Tibial nerve (tissue), 4 donors: ENCODE measurements at places on chromosomes 6 and 20. TPM values are rescaled to one million over a fixed set of nuclear protein-coding genes. Genes with fewer than 3 reads are reported as not detected.

TMEM14B gene
- total RNA-seq, result 66.0 TPM

HLA-DRB1 gene
- 40.2 TPM for total RNA-seq

SLC22A3 gene
- total RNA-seq, result 361 TPM

OR2H2 gene
- not detected for total RNA-seq

GRM1 gene
- total RNA-seq, result 0.44 TPM

PHACTR1 gene
- 1.5 TPM for total RNA-seq

CYP39A1 gene
- 7.6 TPM for total RNA-seq

- H3K4me3 ChIP-seq, result no peak overlapping the region
- DNase-seq, result no peak
- peak overlapping the region; percentile 78 for H3K27ac ChIP-seq
- no peaks in the 10 kb centered on the region for H3K36me3 ChIP-seq
- H3K4me1 ChIP-seq, result no peaks in the 10 kb centered on the region
Measured at GRCh38 chr6:17417817-17418216, 24.4 kb downstream of the CAP2 start.

- DNase-seq, result no peak
- peaks cover 35% of the 10 kb centered on the region for H3K4me1 ChIP-seq
- no peak overlapping the region for H3K27ac ChIP-seq
- no peaks in the 10 kb centered on the region for H3K27me3 ChIP-seq
- H3K36me3 ChIP-seq, result peaks cover 29% of the 10 kb centered on the region
Measured at GRCh38 chr20:48683467-48684175, 144.2 kb downstream of the PREX1 start.

DNA sequence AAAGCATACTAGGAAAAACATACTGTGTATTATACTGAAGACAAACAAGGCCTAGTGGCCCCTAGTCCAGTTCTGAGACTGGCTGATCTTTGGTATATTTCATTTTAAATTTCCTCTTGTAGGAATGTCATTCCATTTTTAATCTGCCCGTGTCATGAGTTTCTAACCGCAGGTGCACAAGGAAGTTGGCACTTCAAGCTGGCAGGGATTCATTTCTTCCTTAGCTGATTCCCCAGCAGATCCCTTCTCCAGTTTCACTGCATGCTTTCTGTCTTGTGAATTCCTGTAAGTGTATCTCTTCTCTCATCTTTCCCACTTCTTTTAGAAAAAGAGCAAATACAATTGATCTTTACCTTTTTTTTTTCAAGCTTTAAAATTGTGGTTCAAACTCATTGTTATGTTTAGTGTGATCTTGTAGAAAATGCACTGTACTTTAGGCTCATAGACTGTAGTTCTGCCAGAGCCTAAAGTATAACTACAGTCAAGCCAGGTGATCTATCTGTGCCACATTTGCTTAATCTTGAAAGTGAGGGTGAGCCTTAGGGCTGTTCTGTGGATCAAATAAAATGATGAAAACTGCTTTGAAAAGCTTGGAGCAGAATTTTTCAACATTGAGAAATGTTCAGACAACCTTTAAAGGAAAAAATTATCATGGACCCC, 37.0 kb downstream of the RNF217 start:
- H3K4me1 ChIP-seq, result no peaks in the 10 kb centered on the region
- no peak overlapping the region for H3K27ac ChIP-seq
- H3K27me3 ChIP-seq, result no peaks in the 10 kb centered on the region
- DNase-seq, result no peak
- no peak overlapping the region for H3K4me3 ChIP-seq

DNA sequence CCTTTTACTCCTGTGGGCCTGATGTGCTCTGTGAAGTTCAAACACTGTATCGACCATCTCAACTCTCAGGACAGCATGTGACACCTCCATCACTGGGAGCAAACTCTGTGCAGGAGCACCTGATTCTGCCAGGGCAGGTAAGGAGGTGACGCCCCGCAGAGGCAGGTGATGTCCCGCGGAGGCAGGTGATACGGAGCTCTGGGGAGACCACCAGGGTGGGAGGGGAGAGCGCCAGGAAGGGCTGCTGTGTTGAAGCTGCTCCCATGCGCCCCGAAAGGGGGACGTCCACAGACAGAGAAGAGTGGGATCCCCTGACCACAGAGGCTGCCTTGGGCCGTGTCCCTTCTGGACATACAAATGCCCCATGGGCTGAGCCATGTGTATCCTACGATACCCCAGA, 58.3 kb downstream of the DACT2 start:
- no peaks in the 10 kb centered on the region for H3K27me3 ChIP-seq
- no peak for DNase-seq
- H3K4me3 ChIP-seq, result no peak overlapping the region
- H3K4me1 ChIP-seq, result no peaks in the 10 kb centered on the region

- H3K4me1 ChIP-seq, result peaks cover 28% of the 10 kb centered on the region
- H3K36me3 ChIP-seq, result peaks cover 34% of the 10 kb centered on the region
- DNase-seq, result no peak
- no peak overlapping the region for H3K4me3 ChIP-seq
Measured at GRCh38 chr6:70415660-70416059, 2.4 kb downstream of the FAM135A start.

GRCh38 chr6:31826793-31827285, 699 bp upstream of the HSPA1B start:
- H3K4me1 ChIP-seq, result no peaks in the 10 kb centered on the region
- DNase-seq, result peak; percentile 88
- H3K27ac ChIP-seq, result peak overlapping the region; percentile 93
- H3K27me3 ChIP-seq, result no peaks in the 10 kb centered on the region

DNA sequence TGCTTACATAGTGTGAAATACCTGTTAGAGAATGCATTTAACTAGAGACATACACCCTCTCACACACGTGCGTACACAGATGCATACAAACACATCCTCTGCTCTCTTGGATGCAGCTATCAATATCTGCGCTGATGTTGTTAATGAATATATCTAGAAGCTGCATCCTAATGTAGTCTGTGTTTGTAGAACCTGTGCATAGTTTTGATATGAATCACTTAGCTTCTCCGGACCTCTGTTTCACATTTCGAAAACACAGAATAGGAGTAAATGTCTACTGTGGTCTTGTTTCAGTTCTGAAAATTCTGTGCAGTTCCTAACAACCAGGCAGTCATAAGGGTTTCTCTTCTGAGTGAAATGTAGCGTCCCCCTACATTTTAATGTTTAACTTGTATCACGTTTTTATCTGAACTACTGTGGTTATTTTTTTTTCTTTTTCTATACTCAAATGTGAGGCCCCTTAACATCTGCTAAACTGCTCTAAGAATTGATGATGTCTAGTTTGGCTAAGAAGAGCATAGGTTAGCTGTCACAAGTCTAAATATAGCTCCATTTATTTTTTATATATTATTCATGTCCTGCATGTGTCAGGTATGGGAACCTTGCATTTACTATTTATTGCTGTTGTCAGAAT, 254.5 kb downstream of the TMEM242 start:
- DNase-seq, result no peak
- no peak overlapping the region for H3K27ac ChIP-seq
- H3K27me3 ChIP-seq, result no peaks in the 10 kb centered on the region
- no peaks in the 10 kb centered on the region for H3K36me3 ChIP-seq

DNA sequence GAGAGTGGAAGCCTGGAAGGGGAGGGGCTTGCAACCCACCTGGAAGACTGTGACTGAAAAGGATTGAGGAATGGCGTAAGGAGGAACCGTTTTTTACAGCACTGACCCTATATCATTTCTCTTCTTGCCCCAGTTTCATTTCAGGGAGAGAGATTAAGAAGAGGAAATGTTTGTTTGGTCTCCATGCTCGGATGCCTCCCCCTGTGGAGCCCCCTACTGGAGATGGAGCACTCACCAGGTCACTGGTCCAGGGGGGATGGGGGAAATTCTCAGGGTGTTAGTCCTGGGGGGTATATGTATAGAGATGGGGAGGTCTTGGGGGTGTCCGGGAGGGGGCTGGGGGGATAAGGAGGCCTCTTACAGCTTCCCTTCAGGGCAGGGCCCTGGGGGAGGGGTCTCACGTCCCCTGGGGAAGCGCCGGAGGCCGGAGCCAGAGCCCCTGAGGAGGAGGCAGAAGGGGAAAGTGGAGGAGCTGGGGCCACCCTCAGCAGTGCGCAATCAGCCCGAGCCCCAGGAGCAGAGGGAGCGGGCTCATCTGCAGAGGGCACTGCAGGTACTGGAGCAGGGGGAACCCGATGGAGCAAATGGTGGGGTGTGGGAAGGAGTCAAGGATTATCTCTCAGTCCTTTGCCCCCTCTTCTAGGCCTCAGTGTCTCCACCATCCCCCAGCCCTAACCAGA, 3.2 kb downstream of the CUTA start:
- H3K36me3 ChIP-seq, result peaks cover 16% of the 10 kb centered on the region
- no peak overlapping the region for H3K4me3 ChIP-seq
- DNase-seq, result no peak
- peaks cover 34% of the 10 kb centered on the region for H3K4me1 ChIP-seq
- H3K27ac ChIP-seq, result no peak overlapping the region
- H3K27me3 ChIP-seq, result no peaks in the 10 kb centered on the region

DNA sequence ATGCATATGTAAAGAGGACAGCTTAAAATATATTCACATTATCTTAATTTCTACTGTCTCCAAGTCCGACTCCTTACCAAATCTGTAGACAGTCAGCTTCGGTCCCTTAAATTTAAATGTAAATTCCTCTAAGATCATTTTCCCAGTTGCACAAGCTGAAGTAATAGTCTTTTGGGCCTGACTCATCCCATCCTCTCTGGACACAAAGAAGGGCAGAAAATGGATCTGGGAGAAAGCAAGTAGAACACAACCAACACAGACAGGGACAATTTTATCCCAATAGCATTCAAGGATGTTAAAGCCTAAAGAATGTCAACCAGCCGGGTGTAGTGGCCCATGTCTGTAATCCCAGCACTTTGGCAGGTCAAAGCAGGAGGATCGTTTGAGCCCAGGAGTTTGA, 228.3 kb downstream of the ARHGAP18 start:
- H3K4me1 ChIP-seq, result peaks cover 8% of the 10 kb centered on the region
- H3K4me3 ChIP-seq, result no peak overlapping the region
- H3K27me3 ChIP-seq, result no peaks in the 10 kb centered on the region
- no peak for DNase-seq
- H3K36me3 ChIP-seq, result peaks cover 42% of the 10 kb centered on the region
- no peak overlapping the region for H3K27ac ChIP-seq

DNA sequence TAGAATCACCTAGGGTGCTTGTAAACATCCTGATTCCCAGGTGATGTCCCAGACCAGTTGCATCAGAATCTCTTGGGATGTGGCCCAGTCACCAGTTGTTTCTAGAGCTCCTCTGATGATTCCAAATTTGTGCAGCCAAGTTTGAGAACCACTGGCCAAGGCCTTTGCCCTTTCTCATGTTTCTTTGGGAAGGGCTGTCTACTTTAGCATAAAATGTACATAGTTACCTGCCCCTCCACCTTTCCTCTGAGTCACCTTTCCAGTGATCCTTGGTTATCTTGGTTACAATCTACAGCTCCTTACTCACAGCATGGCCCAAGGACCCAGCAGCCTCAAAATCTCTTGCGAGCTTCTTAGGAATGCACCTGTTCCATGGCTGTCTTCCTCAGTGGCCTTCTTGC, 266.4 kb upstream of the PRND start:
- H3K27me3 ChIP-seq, result no peaks in the 10 kb centered on the region
- no peak overlapping the region for H3K27ac ChIP-seq
- no peak overlapping the region for H3K4me3 ChIP-seq
- no peak for DNase-seq
- H3K36me3 ChIP-seq, result no peaks in the 10 kb centered on the region

- H3K4me1 ChIP-seq, result peaks cover 10% of the 10 kb centered on the region
- DNase-seq, result no peak
- H3K4me3 ChIP-seq, result no peak overlapping the region
- H3K27me3 ChIP-seq, result no peaks in the 10 kb centered on the region
Measured at GRCh38 chr6:30769853-30770524, 25.6 kb upstream of the IER3 start.

- no peaks in the 10 kb centered on the region for H3K4me1 ChIP-seq
- no peak overlapping the region for H3K4me3 ChIP-seq
- peak overlapping the region; percentile 55 for H3K27ac ChIP-seq
- no peak for DNase-seq
- no peaks in the 10 kb centered on the region for H3K27me3 ChIP-seq
- H3K36me3 ChIP-seq, result no peaks in the 10 kb centered on the region
Measured at GRCh38 chr6:157456524-157456829, 75.5 kb downstream of the ZDHHC14 start.

DNA sequence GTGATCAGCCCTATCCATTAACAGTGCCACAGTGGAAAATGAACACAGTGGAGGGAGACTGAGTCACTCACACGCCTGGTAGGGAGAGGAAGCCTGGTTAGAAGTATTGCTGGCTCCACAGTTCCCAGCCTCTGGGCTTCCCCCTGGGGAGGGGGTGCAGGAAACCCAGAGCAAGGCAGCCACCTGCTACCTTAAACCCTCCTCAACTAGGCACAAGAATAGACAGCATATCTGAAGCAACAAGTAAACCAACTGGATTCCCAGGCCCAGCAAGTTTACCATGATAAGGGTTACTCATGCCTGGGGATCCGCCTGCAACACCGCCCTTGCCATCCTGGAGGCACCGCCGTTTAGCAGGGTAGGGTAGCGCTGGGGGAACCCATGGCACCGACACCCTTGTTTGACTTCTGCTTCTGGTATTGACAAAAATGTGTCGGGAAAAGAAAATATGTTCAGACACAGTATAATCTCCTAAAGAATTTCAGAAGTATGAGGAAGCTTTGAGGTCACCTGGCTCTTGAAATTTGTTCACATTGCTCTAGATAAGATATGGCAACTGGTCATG, 38.3 kb downstream of the SLC22A23 start:
- no peak for DNase-seq
- no peaks in the 10 kb centered on the region for H3K27me3 ChIP-seq
- no peaks in the 10 kb centered on the region for H3K4me1 ChIP-seq
- no peak overlapping the region for H3K4me3 ChIP-seq
- H3K27ac ChIP-seq, result no peak overlapping the region
- H3K36me3 ChIP-seq, result no peaks in the 10 kb centered on the region

DNA sequence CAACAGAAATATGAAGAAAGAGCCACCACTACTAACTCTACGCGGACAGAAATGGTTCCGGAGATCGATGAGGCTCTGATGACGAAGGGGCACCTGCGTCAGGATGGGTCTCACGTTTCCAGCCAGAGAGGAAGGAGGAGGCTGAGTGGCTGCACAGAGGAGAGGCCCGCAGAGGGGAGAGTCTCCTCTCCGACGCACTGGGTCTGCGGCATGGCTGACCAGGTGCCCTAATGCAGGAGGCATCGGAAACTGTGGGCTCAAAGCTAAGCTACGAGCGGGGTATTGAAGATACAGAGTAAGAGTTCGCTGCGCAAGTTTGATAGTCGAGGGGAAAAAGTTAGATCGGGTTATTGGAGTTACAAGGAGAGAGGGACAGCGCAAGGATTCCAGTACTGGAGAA, 69.9 kb downstream of the TTLL2 start:
- no peak for DNase-seq

GRCh38 chr20:14434384-14435136, 97.1 kb upstream of the FLRT3 start:
- H3K27me3 ChIP-seq, result no peaks in the 10 kb centered on the region
- no peak overlapping the region for H3K4me3 ChIP-seq
- no peaks in the 10 kb centered on the region for H3K4me1 ChIP-seq
- H3K36me3 ChIP-seq, result no peaks in the 10 kb centered on the region
- no peak overlapping the region for H3K27ac ChIP-seq

DNA sequence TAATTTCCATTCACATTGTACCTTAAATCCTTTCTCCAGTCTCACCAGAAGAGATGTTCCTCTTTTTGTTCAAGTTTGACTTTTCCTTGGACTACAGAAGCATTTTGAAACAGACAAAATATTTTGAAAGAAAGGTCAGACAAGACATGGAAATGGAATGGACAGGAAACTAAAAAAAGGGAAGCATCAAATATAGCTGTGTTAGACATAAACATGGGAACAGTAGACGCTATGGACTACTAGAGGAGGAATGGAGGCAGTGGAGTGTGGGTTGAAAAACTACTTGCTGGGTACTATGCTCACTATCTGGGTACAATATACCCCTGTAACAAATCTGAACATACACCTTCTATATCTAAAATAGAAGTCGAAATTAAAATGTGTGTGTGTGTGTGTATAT, 4.1 kb upstream of the FAM135A start:
- no peak overlapping the region for H3K4me3 ChIP-seq
- H3K27me3 ChIP-seq, result no peaks in the 10 kb centered on the region
- no peak overlapping the region for H3K27ac ChIP-seq
- no peak for DNase-seq
- H3K4me1 ChIP-seq, result peaks cover 4% of the 10 kb centered on the region
